Astrocyte of the hippocampus (primary cell): ENCODE measurements at places on chromosomes 11 and 22.

- no peak for DNase-seq
These were observed 2.1 kb downstream of the INPPL1 start for GRCh38 chr11:72226701-72227100.

DNA sequence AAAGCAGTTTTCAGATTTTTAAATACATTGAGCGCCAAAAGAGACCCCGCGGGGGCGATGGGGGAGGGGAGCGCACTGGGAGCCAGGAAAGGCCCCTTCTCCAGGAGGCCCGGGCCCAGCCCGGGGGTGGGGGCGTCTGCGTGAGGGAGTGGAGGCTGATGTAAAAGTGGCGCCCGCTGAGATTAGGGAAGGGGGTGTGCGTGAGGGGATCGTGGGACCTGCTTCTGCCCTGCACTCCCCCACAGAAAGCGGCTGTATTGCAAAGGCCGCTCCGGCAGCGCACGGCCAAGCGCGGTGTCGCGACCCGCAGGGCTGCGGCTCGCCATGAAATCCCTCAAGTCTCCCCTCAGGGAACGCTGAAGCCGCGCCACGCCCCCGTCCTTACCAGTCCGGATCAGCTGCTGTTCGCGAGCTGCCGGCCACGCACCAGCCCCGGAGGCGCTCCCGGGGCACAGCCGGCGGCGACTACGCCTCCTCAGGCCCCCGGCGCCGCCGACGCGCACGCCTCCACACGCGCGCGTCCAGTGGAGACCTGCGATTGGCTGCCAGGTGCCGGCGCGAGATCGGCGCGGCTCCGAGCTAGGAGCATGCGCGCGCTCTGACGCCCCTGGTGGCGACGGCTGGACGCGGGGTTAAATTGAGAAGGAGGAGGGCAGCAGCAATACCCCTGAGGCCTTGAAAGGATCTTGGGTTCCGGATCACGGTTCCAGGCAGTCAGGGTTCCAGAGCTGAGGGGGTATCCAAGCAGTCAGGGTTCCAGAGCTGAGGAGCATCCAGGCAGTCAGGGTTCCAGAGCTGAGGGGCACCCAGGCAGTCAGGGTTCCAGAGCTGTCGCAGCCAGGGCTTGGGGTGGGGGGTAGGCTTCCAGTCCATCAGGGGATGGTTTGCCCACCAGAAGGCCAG, at the start of gene ZNF280B:
Gene ZNF280B (minus strand): TSS at position 469 of the 903 bp plus-strand sequence. CDS start 19,344 bp downstream, outside the sequence.
- peak; percentile 96 for DNase-seq

DNA sequence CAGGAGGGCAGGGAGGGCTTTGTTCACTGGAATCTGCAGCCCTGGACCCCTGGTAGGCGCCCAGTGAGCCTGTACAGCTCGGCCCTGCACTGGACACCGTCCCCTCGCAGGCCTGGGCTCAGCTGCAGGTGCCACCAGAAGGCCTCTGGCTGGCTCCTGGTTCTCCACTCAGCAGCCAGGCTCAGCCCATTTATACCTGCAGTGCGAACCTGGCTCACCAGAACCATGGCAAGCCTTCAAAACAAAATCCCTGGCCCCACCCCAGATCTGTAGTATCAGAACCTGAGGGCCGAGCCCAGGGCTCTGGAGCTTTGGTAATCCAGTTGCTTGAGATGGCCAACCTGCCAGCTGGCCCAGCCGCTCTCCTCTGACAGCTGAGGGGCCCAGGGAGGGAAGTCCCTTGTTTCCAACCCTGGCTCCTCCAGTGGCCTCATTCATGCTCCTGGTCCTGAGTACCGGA, 870 bp upstream of the FREY1 start:
- DNase-seq, result no peak

GRCh38 chr22:42596336-42596735, 18.3 kb downstream of the POLDIP3 start:
- DNase-seq, result no peak

GRCh38 chr11:47337229-47337924, 15.1 kb downstream of the MYBPC3 start:
- no peak for DNase-seq

DNA sequence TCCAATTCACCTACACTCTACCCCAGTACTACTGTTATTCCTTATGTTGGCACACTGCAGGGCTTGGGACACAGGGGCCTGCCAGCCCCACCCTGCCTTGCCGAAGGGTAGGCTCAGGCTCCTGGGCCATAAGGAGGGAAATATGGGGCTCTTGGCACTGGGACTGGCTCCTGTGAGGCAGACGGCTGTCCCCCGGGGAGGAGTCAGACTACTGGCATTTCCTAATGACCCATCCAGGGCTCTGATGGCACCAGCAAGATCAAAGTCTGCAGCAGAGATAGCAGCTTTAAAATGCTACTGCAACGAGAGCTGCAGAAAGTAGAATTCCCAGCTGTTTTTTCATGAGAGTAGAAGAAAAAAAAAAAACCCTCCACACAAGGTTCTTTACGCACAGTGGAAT, 42.2 kb upstream of the CYP2D6 start:
- no peak for DNase-seq

DNA sequence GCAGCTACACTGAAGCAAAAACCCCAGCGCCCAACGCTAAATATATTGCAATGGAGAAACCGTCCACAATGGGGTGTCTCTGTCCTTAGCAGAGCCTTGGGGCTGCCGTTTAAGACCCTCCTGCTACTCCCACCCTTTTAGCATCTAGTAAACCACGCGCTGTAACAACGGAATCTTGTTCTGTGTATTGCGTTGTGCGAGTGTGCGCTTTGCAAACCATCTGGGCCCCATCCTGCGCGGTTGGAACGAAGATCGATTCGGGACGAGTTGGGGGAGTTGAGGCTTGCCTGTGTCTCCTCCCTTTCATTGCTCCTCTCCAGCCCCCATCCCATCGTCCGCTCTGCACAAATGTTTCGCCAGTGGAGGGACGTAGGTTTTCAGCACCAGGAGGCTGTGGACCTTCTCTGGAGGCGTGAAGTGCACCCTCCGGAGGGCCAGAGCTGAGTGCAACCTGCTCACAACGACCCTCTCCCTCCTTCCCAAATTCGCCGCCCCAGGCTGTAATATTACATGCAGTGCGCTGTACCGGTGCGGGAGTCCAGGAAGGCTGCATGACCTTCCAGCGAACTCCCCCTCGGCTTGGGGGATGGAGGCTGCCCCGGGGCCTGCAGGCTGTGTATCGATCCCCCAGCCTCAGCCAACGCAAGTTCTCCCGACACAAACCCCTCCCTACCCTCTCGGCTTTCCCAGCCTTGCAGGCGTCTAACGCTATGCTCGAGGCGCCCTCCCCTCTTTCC, 1.6 kb upstream of the KMT2A start:
- DNase-seq, result peak; percentile 70

DNA sequence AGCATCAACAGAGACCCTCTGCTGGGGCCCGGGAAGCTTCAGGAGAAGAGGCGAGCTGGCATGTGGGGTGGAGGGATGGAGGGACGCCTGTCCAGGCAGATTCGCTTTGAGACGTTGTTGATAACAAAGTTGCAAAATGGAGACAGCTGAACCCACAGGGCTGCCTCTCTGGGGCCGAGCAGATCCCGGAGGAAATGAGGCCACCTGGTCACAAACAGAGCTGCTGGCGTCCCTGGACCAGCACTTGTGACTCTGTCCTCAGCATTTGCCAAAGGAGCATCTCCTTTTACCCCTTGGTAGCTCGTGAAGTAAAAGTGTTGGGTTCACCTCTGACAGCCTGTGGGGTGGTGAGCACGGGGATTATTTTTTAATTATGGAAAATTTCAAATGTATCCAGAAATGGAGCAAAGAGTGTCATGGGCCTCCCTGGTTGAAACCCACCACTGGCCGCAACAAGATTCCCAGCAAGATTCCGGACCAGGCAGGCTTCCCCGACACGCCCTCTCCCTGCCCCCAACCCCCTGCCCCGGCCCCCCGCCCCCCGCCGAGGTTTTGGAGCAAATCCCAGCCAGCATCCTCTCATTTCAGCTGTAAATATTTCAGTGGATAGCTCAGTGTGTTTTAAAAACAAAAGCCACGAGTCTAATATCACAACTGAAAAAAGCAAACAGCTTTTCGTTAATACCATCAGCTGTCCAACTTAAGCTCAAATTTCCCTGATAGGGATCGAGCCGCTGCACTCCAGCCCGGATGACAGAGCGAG, 20.3 kb downstream of the GRAMD4 start:
- no peak for DNase-seq

DNA sequence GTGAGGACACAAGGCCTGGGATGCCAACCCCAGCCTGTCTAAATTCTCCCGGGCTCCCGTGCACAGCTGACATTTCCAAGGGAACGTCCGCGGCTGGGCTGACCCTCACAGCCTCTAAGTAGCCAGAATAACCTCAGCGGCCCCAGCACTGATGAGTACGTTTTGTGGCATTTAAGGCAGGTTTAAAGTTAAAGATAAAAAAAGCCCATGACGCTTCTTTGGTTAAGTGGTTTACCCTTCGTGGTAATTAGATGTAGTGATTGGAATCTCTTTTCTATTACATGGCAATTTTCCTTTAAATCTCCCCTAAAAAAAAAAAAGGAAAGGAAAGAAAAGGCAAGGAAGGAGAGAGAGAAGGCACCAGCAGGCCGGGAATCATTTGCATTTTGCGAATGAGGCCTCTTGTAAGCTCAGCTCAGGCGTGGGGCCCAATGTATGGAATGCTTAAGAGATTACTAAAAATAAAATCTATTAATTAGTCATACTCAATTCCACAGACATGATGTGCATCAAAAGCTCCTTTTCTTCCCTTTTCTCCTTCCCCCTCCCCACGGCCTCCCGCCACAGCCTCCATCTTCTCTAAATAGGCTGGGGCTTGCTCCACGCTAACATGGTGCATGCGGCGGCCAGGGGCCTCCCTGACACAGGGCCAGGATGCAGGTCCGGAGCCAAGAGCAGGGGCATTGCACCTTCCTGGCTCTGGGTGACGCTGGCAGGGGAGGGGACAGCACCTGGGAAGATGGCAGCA, 44.1 kb downstream of the MACROD1 start:
- DNase-seq, result peak; percentile 89

GRCh38 chr11:32316858-32317642, 118.3 kb downstream of the WT1 start:
- no peak for DNase-seq

DNA sequence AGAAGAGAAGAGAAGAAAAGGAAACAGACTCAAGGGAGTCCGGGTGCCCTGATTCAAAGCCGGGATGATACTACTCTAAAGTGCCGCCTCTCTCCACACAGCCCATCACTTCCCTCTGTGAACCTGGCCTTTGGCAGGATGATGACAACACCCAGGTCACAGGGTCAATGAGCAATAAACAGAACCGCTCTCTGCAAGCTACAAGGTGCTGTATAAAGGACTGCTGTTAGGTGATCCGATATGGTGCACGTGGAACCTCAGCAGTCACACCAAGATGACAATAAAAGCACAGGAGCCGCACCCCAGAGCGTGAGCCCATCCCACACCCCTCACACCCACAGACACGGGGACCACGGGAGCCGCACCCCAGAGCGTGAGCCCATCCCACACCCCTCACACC, 10.7 kb downstream of the TTLL1 start:
- no peak for DNase-seq

DNA sequence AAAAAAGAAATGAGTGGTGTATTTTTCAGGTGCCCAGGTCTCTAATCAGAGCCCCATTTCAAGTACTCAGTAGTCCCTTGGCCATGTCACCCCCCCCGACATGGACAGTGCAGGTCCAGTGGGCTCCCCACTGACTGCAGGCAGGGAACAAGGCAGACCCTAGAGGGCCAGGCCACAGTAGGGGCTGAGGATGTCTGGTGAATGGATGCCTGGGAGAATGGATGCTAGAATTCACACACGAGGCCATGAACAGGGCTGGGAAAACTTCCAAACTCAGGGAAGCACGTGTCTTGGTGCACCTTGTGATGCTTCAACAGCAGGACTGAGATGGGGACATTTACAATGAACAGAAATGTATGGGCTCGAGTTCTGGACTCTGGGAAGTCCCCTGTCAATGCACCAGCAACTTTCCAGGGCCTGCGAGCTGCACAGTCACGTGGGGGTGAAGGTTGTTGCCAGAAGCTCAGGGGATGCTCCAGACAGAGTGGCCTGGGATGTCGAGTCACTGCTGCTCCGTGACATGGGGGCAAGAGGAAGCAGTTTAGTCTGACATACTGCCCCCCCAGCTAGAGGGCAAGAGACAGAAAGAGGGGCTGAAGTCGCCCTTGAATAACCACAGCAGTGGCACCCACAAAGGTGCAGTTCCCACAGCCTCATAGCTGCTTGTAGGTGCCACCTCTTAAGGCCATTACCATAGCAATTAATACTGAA, 3.1 kb downstream of the APOBEC3G start:
- DNase-seq, result no peak

GRCh38 chr11:59756558-59756840, 1.3 kb downstream of the STX3 start:
- DNase-seq, result peak; percentile 30

DNA sequence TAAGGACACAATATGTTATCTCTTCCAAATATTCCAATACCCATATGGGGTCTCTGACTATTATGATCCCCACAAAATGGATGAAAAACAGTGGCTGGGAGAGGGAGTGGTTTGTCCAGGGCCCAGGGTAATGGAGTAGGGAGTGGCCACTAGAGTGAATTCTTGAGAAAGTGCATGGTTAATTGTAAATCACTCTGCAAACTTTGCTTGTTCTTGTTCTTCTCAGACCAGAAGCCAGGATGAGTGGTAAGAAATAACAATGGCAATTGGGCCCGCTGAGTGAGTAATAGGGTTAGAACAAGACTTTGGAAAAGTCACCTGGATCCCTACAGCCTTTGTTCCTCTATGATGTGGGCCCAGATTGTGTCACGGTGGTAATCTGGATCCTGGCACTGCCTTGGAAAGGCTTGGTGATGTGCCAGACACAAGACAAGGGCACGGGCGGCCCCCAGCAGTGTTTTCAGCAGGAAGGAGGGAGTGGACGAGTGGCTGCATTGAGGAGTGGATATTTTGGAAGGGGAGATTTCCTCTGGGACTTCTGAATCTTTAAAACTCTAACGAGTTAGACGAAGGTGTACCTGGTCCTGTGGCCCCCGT, 18.2 kb upstream of the KIRREL3 start:
- DNase-seq, result no peak
